NCI-H1105 treated with DMSO at 0.1 percent for 48 hours (cell line): ENCODE measurements at places on chromosomes 2 and 18.

GRCh38 chr2:208496129-208496528 is 89.5 kb downstream of the PTH2R start:
- no peak for DNase-seq

DNA sequence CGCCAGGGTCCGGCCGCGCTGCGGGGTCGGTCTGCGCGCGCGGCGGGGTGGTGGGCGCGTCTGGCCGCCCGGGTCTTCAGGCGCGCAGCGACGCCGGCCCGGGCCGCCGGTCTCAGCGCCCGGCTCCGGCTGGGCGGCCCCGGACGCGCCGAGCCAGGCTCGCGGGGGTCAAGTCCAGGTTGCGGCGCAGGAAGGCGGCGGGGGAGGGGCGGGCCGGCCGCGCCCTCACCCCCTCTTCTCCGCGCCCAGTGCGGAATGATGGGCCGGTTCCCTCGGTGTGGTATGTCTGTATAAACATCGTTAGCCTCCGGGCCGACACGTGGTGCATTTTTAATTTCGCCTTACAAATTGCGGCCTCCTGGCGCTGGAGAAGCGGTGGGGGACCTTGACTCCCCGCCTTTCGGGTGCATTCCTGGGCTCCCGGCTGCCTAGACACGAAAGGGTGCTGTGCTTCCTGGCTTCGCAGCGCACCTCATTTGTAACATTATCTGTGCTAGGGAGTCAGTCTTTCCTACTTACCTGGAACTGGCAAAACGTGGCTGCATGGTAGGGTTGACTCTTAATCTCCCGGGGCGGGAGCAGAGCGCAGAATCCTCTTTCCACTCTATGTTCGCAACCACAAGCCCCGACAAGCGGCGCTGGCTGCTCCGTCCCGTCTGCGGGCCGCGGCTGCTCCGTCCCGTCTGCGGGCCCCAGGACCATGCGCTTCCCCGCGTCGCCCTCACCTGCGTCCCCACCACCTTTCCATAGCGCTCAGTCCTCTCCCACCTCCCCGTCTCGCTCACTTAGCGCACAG is 69.0 kb downstream of the CTAGE1 start:
- peak; percentile 42 for DNase-seq

GRCh38 chr2:108228537-108228936 is 11.2 kb upstream of the SULT1C3 start:
- no peak for DNase-seq

- no peak for DNase-seq
These were observed 160.3 kb upstream of the SERTAD2 start for GRCh38 chr2:64814007-64814406.

- no peak for DNase-seq
These were observed 11.3 kb downstream of the TANC1 start for GRCh38 chr2:158979772-158980171.

GRCh38 chr2:83705146-83705545 is 753.9 kb downstream of the SUCLG1 start:
- DNase-seq = no peak
